ENCODE measurements at places on chromosomes 5 and 9. TPM values are rescaled to one million over a fixed set of nuclear protein-coding genes. Genes with fewer than 3 reads are reported as not detected.
A peak's percentile ranks its signal among the peaks of the same experiment; 100 is the strongest.

GRCh38 chr9:82882138-82882537, 180.8 kb downstream of the RASEF start:
- DNase-seq = no peak

GRCh38 chr9:88936132-88936531, 55.1 kb upstream of the S1PR3 start:
- DNase-seq = no peak

GRCh38 chr5:75656311-75657003, 45.2 kb downstream of the ANKDD1B start:
- no peak for DNase-seq

DNA sequence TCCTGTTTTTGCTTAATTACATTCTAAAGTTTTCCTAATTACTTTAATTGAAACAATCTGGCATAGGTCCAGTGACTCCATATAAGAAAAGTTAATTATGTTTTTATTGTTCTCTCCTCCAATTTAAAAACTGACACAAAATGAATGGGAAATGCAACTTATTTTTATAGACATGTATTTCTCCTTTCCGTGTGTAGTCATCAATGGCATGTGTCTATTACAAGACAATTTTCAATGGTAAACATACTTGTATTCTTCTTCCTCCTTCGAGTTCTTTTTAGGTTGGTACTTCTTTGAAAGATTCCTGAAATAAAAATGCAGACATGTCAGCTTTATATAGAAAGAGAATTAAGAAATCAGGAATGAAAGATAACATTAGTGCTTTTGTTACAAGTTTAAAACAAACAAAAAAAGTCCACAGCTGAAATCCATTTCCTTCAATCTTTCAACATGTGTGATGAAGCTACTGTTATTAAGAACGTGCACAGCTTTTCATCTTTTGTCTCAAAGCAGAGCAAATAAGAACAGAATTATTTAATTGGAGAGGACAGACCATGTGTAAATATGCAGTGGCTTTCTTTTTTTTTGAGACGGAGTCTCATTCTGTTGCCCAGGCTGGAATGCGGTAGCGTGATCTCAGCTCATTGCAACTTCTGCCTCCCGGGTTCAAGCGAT, 63.8 kb downstream of the FNBP1 start:
- DNase-seq = no peak

- peak; percentile 90 for DNase-seq
These were observed 1.2 kb downstream of the ARRDC3 start for GRCh38 chr5:91381774-91382359.

Gene SLC45A2
- not detected for total RNA-seq

Gene JAKMIP2
- total RNA-seq = 3.9 TPM

Gene RORB
- not detected for total RNA-seq

Gene TMEM232
- 1.2 TPM for total RNA-seq

Gene RPS23
- total RNA-seq = 2,831 TPM

Gene OR1L8
- total RNA-seq = not detected

Measured in activated CD4-positive, alpha-beta T cell treated with anti-CD3 and anti-CD28 coated beads for 36 hours (primary cell).